ENCODE measurements at places on chromosomes 3 and 15.

GRCh38 chr3:192212335-192212734 is 515.0 kb downstream of the FGF12 start:
- DNase-seq = no peak

DNA sequence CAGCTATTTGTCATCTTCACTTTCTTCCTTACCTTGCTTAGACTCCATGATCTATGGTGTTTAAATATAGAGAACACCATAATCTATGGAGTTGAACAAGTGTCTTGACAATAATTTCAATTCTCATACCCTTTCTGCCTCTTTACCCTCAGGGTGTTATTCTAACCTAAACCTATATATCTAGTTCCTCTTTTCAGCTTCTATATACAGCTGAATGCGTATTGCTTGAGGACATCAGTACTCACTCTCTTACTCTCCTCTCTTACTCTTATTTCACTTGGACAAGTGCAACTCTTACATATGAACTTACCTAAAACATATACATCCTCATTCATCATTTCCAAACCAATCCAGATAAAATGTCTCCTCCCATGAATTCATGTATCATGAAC is 187.1 kb downstream of the RAP2B start:
- no peak for DNase-seq

- no peak for DNase-seq
These were observed 109.4 kb upstream of the FGF7 start for GRCh38 chr15:49313650-49314049.

DNA sequence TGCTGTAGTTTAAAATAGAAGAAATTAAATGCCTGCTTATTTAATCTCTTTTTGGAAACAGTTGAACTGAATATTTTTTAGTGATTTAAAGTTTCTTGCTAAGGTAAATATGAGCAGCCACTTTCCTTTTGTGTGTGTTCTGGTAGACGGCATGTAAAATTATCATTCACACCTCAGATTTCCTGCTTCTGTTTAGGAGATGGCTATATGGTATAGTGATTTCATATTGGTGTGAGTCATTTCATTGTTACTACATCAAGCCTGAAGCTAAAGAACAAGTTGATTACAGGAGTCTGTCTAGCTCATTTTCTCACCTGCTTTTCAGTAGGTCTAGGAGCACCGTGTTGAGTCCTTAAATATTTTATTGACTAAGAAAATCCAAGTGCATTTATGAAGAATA is 2.2 kb downstream of the LRCH3 start:
- DNase-seq = no peak
